Stimulated activated naive CD4-positive, alpha-beta T cell (primary cell): ENCODE measurements at places on chromosomes 11 and 22.

GRCh38 chr11:109940816-109941215 lies 152.4 kb upstream of the ZC3H12C start:
- DNase-seq: no peak

DNA sequence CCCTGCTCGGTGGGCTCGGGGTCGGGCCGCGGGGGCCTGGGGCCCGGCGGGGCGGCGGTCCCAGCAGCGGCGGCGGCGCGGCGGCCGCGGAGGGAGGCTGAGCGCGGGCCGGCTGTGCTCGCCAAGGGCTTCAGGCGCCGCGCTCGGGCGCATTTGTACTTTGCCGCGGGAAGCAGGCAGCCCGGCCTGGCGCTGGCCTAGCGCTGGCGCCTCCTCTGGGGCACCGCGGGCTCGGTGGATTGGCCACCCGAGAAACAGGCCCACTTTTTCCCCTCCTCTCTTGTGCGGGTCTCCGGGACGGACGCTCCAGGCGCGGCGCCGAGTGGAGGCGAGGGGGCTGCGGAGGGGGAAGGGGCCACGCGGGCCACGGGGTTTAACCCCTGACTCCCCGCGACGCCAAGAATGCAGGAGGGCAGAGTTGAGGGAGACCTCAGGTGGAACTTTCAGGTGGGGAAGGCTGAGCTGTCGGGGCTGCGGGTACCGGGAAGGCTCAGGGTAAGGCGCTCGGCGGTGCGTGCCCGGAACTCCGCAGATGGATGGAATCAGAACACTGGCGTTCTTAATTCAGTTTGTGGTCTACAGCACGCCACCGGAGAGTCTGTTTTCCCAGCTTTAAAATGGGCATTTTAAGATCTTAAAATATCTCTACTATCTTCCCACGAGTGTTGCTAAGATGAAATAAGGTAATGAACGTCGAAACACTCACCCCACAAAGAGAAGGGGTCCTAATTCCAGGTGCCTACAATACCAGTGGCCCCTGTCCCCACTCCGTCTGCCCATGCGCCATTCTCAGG lies at the start of gene CHRDL2:
TSS of gene CHRDL2 (minus strand) at position 126 of the 794 bp plus-strand sequence. CDS start 538 bp downstream, outside the sequence.
- DNase-seq: no peak

- DNase-seq: no peak
Measured at GRCh38 chr11:122036018-122036417, 80.0 kb downstream of the BLID start.

DNA sequence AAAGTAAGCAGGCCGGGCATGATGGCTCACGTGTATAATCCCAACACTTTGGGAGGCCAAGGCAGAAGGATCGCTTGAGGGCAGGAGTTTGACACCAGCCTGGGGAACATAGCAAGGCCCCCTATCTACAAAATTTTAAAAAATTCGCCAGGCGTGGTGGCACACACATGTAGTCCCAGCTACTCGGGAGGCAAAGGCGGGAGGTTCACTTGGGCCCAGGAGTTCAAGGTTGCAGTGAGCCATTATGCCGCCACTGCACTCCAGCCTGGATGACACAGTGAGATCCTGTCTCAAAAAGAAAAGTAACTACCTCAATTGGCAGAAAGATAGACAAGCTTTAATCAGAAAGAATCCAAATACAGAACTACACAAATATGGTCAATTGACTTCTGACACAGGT lies 31.0 kb downstream of the CADM1 start:
- DNase-seq: no peak

DNA sequence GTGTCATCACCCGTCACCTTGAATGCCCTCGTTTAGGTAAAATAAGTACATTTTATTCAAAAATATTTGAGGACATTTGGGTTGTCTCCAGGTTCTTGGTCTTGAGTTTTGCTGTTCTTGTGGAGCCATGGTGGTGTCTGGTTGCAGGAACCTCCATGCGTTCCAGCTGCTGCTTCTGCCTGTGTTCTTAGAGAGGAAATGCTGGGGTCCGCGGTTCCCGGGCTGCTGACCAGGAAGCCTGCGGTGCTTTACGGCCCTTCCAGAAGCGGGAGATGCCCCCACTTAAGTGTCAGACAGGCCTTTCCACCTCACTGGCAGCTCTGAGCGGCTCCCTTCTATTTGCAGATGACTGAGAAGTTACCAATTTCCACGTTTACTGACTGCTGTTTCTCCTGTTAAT lies 66.8 kb downstream of the LRP5 start:
- no peak for DNase-seq

- DNase-seq: no peak
Measured at GRCh38 chr11:32033067-32033466, 57.8 kb upstream of the RCN1 start.

- DNase-seq: no peak
Measured at GRCh38 chr11:40185793-40186192, 1273.7 kb downstream of the LRRC4C start.

GRCh38 chr11:112542479-112542878 lies 281.8 kb upstream of the PLET1 start:
- DNase-seq: no peak

- no peak for DNase-seq
Measured at GRCh38 chr11:128714123-128714522, 20.3 kb downstream of the FLI1 start.

DNA sequence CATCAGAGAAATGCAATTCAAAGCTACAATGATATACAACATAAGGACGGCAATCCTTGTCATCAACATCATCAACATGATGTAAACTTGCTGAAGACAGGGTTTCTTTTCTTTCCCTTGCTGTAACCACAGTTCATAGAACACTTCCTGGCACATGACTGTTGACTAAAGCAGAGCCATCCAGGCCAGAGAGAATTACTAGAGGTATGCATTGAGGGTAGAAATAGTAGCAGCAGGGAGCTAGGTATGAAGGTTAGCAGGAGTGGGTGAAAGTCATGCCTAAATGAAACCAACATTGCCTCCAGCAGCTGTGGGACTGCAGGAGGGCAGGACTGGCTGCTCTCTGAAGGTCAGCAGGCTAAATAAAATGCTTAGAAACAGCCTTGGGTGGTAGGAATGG lies 103.7 kb downstream of the LRRC32 start:
- DNase-seq: no peak

DNA sequence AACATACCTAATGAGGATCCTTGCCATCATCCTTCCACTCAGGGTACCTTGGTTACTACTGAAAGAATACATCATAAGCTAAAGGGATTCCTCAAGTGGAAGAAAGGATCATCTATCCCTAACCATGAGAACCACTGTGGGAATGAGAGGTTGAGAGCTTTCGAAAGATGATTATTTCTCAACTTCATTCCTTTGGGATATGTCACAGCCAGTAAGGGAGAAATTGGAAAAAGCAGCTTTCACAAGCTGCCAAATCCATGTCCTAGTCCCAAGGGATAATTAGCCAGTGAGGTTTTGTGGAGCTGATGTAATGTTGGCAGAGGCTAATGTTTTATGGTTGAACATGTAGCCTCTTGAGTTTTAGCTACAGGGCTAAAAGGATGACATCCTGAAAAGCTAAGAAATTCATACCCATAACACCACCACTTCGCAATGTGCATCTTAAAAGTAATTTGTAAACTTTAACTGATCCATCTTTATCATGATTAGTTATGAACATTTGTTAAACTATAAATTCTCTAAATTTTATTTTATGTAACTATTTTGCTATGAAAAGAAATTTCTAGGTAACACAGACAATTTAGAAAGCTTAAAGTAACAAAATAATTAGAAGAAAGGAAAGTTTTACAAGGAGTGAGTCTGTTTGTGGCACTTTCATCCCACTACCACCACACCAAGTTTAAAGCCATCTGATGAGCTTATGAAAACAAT lies 123.9 kb downstream of the MRTFA start:
- no peak for DNase-seq

DNA sequence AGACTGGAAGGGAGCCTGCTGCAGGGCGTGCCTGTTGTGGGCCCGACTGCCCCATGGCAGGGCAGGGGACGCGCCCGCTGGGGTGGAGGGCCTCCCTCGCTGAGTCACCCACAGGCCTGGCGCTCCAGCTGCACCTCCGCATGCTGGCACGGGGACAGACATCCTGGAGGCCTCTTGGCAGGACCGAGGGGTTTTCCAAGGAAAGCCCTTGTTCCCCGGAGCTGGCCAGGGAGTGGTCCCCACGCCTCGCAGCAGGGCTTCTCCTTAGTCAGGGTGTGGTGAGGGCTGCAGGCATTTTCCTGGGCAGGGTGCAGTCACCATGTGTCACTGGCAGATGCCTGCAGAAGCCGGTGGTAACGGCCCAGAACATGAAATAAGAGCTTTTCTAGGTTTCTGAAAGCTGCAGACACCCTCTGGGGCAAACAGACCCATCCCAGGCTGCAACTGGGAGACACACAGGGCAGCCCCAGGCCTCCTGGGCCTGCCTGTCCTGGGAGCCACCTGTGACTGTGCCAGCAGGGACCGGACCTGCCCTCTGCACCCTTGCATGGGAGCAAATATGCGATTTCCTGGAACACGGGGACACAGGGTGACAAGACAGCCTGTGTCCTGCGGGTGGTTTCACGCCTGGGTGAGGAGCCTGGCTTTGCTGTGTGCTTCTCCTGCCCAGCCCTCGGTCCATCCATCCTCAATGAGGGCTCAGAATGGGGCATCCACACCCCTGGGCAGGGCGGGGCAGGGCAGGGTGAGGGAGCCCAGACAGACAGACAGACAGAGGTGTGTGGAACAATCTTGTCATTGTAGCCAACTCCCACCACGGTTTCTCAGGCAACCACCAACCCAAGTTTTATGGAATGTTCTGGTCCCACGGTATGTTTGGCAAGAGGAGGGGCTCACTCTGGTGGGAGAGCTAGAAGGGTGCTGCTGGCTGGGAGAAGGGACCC lies 43.2 kb upstream of the FADD start:
- DNase-seq: no peak

DNA sequence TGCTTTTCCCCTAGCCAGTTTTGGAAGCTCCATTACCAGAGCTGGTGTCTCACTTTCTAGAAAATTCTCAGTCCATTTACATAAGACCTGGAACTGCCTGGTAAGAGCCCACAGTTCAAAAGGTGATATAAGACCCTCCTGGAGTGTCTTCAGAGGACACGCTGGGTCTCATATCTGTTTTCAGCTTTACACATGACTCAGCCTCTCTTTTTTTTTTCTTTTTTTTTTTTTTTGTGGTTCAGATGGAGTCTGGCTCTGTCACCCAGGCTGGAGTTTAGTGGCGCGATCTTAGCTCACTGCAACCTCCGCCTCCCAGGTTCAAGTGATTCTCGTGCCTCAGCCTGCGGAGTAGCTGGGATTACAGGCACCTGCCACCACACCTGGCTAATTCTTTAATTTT lies 30.7 kb downstream of the WEE1 start:
- DNase-seq: no peak

DNA sequence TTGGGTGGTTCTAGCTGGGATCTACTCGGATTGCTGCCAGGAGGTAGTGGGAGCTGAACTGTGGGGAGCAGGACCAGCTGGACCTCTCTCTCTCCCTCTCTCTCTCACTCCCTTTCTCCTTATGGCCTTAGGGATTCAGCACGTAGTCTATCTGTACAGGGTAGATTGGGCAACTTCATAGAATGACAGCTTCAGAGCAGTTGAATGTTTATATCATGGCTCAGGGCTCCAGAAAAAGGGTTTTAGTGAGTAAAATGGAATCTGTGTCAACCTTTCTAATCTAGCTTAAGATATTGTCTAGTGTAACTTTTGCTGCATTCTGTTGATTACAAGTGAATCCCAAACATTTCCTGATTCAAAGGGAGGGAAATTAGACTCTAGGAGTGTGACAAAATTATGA lies 127.7 kb upstream of the PDGFD start:
- no peak for DNase-seq

DNA sequence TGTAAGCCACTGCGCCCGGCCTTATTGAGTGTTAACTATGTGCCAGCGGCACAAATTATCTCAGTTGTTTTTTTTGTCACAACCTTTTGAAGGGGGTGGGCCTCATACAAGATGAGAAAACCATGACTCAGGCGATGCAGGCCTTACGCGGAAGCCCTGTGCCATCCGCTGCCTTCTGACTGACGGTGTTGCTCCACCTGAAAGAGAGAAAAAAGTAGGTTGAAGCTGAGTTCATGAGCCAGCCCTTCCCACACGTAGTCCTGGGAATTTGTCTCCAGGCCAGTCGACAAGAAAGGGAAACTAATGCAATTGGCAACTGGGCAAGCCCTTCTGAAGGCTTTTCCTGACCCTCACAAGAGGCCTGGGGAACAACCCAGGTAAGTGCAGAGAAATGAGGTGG lies 96.9 kb upstream of the CRYBB3 start:
- no peak for DNase-seq

GRCh38 chr11:67195971-67196456 lies 70.3 kb upstream of the GRK2 start:
- DNase-seq: no peak

GRCh38 chr11:6538456-6538855 lies 41.4 kb downstream of the DNHD1 start:
- no peak for DNase-seq
